ENCODE measurements at places on chromosomes 4 and X.

GRCh38 chr4:140867356-140867755, 111.2 kb upstream of the TBC1D9 start:
- no peak for DNase-seq

GRCh38 chr4:149706942-149707341, 108.7 kb downstream of the IQCM start:
- no peak for DNase-seq

DNA sequence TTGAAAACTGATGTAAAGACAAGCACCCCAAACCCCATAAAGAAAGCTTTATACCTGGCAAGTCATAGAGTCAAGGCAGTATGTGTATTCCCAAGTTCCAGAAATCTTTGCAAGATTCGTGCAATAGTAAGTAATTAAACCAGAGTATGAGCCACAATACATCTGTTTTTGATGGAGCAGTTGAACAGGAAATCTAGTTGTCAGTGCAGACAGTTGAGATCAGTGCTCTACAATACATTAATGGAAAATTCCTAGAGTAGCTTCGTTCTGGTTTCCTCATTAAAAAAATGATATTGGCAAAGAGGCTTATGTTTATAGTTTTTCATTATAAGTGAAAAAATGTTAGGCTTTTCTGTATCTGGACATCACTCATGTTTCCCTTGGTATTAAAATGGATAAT, 575.3 kb downstream of the TRIML1 start:
- no peak for DNase-seq

GRCh38 chrX:48493890-48494364, 14.9 kb upstream of the PORCN start:
- DNase-seq: peak; percentile 28

GRCh38 chr4:128716338-128716737, 93.2 kb upstream of the JADE1 start:
- no peak for DNase-seq

- no peak for DNase-seq
Observed at GRCh38 chrX:148867596-148867995, 367.2 kb downstream of the AFF2 start.

DNA sequence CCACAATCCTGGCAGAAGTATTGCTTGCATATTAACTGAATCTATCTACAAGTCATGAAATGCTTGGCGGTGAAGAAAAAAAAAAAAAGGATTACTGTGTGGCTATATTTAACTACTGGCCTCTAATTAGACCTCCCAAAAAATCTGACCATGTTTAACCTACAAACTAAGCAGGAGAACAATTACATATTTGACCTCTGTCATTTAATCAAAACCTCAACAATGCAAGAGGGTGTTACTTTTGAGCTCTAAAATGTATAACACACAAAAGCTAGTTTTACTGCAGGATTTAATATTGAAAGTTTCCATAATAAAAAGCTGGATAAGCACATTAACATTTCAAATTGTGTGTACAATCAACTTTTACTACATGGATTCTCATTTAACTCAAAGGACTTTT, 1.5 kb downstream of the ITM2A start:
- no peak for DNase-seq

GRCh38 chrX:152991123-152991522, 2.8 kb downstream of the PNMA5 start:
- no peak for DNase-seq

GRCh38 chr4:173211222-173211621, 42.6 kb downstream of the GALNT7 start:
- peak; percentile 6 for DNase-seq

- DNase-seq: no peak
Observed at GRCh38 chrX:47012131-47012530, 66.1 kb upstream of the RGN start.

DNA sequence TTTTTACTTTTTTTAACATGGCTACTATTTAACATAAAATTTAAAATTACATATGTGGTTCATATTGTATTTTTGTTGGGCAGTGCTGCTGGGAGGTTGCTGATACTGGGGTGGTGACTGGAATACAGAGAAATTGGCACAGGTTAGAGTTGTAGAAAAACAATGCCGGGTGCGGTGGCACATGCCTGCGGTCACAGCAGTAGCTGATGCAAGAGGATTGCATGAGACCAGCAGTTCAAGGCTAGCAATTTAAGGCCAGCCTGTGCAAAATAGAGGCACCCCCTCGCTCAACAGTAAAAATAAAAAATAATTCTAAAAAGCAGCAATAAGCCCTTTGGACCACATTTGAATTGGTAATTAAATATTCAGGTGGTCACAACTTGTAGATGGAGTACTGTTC, 11.8 kb upstream of the CPE start:
- DNase-seq: no peak

- DNase-seq: no peak
Observed at GRCh38 chr4:105150503-105150902, 3.8 kb downstream of the TET2 start.

DNA sequence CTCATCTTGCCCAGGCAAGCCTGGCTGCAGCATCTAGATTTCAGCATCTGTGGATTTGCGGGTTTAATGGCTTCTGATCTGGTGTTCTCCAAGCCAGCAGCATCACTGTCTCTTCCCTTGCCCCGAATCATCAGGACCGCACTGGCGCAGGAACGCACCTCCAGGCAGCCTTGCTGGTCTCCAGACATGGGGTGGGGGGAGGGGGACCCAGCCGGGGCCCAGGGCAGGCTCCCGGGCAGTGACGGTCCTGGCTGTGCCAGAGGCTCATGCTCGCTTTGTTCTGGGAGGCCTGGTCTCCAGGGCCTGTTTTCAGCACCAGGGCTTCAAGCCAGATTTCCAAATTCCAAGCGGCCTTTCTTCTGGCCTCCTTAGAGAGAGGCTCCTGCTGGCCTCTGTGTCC, 4.9 kb downstream of the CFAP99 start:
- no peak for DNase-seq

GRCh38 chrX:25011589-25012432, 4.0 kb downstream of the ARX start:
- no peak for DNase-seq

- peak; percentile 50 for DNase-seq
Observed at GRCh38 chrX:7088968-7089615, 58.4 kb upstream of the STS start.

GRCh38 chrX:135737366-135738071, 24.1 kb downstream of the CT45A1 start:
- no peak for DNase-seq

- peak; percentile 30 for DNase-seq
Observed at GRCh38 chrX:35699642-35700041, 98.5 kb upstream of the MAGEB16 start.

DNA sequence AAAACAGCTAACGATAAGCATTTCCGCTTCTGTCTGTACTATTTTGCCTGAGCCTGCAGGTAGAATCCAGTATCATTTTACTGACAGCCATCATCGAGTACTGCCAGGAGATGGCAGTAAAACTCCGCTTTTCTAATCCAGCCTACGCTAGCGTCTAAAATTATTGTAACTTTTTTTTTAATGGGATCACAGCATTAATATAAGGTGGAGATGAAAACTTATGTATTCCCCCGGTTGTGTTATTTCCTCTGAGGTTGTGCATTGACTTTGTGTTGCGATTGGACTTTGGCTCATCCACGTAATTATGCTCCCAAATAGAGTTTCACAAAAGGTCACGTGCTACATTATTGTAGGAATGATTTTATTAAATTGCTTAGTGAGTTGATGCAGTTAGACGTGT, 248.1 kb downstream of the C4orf33 start:
- peak; percentile 22 for DNase-seq

DNA sequence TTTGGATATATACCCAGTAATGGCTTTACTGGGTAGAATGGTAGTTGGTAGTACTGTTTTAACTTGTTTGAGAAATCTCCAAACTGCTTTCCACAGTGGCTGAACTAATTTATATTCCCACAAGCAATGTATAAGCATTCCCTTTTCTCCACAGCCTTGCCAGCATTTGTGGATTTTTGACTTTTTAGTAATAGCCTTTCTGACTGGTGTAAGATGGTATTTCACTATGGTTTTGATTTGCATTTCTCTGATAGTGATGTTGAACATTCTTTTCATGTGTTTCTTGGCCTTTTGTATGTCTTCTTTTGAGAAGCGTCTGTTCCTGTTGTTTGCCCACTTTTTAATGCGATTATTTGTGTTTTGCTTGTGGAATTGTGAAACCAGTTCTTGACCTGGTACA, 290.5 kb downstream of the BMPR1B start:
- DNase-seq: no peak

- no peak for DNase-seq
Observed at GRCh38 chr4:172311682-172312081, 498.5 kb downstream of the GALNTL6 start.

DNA sequence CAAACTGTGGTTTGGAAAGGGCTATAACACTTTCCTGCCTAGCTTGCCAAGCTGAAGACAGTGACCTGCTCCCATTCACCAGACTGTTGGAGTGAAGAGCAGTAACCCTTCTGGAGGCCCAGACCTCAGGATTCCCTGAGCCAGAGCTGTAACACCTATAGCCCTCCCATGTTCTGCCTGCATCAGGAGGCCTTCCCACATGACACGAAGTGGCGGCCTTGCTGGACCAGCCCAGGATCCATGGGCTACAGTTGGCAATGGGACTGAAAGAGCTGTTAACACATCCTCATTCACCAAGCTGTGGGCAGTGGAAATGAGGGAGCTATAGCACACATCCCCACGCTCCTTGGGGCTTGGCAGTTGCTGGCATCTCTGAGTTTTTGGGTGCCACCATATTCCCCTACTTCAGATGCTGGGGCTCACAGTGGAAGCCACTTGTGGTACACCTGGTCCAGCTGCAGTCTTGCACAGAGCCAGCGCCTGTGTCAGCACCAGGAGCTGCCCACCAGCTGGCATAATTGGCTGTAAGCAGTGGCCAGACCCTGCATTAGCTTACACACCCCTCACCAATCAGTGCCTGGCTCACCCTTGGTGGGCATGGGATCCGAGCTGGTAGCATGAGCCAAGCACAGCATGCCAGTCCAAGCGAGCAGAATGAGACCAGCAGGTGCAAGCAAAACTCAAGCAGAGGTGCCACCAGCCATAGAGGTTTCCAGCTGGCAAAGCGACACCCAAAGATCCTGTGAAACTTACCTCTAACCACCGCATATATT, 1029.3 kb downstream of the TECRL start:
- no peak for DNase-seq

DNA sequence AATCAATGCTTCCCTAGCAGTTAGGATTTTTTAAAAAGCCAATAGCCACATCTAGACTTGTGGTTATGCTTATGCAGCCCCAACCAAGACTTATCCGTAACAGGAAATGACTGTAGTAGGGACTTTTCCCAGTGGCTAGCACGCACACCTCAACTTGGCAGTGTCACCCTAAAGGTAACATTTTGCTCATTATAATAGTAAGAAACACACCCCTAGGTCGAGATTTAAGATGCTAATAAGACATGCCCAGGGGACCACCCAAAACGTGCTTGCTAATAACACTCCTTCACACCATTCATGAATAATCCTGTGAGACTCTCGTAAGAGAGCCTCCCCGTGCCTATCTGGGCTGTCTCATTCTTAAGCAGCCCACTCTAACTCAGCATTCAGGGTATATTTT, 195.3 kb downstream of the CHIC1 start:
- DNase-seq: peak; percentile 29

GRCh38 chrX:10634392-10635161, 14.2 kb upstream of the MID1 start:
- DNase-seq: no peak

DNA sequence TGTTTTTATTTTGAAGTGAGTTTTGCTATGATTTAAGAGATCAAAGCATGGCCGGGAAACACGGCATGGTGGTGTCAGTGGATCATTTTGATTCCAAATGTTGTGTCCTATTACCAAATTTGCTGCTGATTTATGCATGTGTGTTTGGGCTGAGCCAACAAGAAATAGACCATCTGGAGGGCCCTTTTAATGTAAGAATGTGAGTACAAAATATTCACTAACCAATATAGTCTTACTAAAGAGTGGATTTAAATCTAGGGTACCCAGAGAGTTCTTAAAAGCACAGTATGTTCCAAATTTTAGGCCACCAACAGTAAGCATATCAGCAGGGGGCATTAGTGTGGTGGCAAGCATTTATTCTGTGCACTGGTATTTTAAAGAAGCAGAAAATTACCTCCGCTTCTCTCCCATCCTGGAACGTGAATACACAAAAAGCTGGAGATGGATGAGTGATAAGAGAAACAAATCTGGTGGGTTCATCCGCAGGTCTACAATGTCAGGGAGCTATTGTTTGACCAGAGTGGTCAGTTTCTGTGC, 444.4 kb upstream of the IGFBP7 start:
- DNase-seq: no peak
